Kidney capillary endothelial cell (primary cell): ENCODE measurements at places on chromosomes 2 and 18.

DNA sequence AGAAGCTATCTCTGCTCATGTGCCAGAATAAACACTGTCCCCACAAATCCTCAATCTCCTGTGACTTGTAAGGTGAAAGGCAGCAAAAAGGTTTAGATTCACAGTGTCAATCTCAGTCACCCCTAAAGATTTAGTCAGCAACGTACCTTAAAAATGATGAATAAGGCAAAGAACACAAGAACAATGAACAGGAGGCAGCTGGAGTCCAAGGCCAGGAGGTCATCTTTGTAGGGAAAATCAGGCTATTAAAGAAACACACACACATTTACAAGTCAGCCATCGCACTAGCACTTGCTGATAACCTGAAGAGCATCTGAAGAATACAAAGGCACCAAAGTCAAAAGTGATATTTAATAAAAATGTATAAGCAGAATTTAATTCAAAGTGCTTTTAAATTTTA lies 16.6 kb downstream of the LAPTM4A start:
- no peak for DNase-seq

GRCh38 chr2:3451169-3451568 lies 68.2 kb downstream of the ADI1 start:
- DNase-seq: no peak

GRCh38 chr2:216731465-216731864 lies 36.1 kb upstream of the IGFBP5 start:
- no peak for DNase-seq

GRCh38 chr2:45781464-45781811 lies 130.0 kb downstream of the PRKCE start:
- DNase-seq: no peak

- no peak for DNase-seq
Measured at GRCh38 chr2:178819147-178819875, 12.1 kb upstream of the TTN start.

DNA sequence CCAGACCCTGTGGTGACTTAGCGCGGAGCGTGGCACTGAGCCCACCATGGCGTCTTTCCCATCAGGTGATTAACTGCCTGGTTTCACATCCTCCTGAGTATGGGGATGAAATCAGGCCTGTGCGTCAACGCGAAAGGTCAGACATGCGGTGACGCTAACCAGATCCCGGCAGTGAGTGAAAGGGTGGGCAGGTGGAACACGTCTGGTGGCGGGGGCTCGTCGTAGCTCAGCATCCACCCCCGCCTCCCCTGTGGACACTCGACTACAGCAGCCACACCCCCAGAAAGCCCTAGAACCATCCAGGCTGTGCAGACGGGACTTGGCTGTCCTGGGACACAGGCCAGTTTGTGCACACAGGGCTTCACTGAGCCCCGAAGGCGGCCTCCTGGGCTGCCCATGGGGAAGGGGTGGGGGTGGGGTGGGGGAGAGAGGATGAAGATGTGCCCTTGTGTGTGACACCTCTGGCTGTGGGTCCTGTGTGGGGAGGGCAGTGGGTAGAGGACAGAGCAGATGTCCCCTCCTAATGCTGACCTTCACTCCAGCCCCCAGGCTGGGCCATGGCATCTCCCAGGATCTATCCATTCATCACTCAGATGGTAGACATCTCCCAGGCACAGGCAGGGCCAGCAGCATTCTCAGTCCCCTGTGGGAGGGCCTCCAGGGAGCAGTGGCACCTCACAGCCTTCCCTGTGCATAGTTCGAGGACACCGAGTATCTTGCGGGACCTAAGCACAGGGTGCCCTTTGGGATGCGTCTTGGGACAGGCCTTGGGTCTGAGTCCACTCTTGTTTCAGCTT lies 27.5 kb downstream of the RAMP1 start:
- DNase-seq: no peak

DNA sequence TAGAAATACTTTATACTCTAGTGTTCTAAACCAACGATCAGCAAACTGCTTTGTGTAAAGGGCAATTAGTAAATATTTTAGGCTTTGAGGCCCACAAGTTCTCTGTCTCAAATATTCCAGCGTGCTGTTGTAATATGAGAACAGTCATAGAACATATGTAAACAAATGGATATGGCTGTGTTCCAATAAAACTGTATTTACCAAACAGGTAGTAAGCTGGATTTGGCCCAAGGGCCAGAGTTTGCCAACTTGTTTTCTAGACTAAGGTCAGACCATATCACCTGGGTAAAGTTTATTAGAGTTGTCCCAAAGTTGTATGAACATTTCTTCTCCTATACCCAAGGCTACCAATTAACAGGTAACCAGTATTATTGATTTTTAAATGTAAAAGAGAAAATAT lies 303.2 kb upstream of the MC4R start:
- DNase-seq: no peak

GRCh38 chr2:64745562-64745961 lies 91.8 kb upstream of the SERTAD2 start:
- no peak for DNase-seq

DNA sequence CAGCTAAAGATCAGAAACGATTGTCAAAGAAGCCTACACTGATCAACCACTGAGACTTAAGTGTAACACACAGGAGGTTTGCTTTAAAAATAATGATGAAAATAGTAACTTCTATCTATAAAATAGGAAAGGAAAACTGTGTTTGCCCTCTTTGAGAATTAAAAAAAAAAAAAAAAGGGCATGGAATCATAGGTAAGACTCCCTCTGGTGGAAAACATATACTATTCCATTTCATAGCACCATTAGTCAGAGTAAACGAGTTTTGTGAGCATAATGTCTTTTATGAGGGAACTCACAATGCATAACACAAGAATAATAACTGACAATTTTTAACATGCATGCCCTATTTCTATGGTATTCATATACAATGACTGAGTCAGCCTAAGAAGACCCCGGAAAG lies 36.3 kb downstream of the SLC35F5 start:
- peak; percentile 13 for DNase-seq

DNA sequence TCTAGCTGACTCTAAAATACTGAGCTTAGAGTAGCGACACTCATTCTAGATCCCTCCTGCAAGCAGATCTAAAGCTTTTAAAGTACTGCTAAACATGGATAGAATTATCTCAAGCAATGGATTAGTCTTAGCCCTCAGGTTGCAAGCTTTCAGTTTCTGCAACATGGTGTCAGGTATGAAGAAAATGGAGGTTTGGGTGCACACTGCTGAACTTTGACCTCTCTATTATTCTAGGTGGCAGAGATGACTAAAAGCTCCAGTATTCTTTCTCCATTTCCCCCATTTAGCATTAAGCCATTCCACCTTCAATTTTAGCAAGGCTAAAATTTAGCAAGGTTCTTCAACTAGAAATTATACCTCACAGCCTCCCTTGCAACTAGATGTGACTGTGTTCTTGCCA lies 117.0 kb downstream of the CACNB4 start:
- no peak for DNase-seq

DNA sequence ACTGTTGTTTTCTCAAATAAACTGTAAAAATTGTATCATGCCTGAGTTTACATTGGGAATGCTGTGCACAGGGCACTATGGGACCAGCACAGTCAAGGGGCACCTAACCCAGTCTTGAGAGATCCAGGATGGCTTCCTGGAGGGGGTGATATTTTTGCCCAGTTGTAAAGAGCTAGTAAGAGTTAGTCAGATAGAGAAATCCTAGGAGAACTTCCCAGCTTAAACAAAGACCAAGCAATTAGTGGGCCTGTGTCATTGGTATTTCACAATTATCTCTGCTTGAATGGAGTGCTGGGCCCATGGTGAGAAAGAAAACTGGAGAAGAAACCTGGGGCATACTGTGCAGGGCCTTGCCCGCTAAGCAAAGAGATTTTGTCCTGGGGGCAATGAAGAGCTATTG lies 12.2 kb downstream of the XDH start:
- no peak for DNase-seq

GRCh38 chr2:20600756-20601325 lies 50.1 kb downstream of the HS1BP3 start:
- no peak for DNase-seq

DNA sequence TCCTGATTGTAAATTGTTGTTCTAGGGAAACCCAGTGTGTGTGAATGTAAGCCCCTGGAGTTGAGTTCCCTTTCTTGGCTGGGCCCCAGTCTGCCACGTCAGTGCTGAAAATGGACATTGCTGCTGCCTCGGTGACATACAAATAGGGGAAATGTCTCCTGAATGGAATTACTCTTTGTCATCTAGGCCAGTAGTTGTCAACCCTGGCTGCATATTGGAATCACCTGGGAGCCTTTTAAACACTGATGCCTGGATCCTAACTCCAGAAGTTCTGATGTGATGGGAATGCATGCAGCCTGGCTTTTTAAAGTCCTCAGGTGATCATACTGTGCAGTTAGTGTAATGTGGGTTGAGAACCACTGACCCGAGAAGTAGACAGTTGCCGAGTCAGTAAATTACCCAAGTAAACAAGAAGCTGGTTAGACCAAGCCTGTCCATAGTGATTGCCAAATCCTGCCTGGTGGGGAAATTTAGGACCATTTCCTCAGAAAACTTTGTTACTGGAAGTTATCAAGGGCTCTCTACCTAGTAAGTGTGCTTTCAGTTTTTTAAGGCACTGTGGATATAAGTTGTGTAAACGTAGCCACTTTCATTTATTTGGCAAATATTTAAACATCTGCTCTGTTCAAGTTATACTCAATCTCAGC lies 27.6 kb upstream of the IL1R1 start:
- no peak for DNase-seq

DNA sequence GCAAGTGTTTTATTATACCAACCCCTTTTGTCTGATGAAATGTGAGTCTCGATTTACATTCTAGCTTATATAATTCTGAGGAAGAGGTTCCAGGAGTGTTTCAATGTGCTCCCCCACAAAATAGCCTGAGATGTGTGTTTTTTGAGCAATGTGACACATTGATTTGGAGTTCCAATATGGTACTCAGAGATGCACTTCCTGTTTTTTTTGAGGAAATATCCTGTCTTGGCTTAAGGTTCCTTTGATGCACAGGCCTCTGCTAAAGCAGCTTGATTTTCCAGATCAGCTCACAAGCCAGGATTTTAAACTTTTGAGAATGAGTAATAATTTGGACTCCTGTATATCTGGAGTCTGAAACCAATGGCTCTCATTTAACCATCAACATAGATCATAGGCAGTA lies 221.4 kb downstream of the ACTR3 start:
- DNase-seq: no peak

DNA sequence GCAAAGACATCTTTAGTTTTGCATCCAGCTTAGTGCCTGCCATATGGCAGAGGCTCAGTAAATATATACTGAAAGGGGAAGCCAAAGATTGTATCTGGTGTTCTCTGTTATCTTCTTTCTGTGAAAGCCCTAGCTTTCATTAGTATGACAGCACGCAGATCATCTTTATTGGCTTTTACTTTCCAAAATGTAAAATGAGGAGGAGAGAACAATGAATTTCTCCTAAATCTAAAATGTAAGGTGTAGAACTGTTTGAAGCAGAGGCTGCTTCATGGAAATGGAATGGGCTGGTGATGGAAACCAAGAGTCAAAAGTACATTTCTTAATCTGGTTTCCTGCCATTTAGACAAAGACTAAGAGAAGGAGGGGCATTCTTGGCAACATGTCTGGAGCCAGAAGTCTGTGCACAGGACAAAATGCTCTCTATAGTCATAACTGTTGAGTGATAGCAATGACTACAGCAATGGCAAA lies 1029.9 kb upstream of the PIK3C3 start:
- no peak for DNase-seq

DNA sequence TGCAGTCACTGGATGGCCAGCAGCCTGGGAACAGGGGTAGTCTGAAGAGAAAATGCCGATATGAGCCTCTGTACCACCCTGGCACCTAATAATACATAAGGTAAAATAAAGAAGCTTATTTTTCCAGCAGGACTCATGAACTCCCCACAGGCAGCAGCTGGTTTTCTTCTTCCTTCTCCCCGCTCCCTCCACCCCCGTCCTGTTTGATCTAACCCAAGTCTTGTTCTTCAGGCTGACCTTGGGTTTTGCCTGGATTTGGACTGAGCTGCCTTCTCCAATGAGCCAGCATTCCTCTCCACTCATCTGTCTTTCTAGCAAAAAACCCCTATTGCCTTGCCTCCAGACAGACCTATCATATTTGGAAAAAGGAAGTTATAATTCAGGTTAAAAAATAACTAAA lies 111.8 kb downstream of the CELF4 start:
- no peak for DNase-seq

- DNase-seq: no peak
Measured at GRCh38 chr2:233061591-233062450, 1.7 kb downstream of the INPP5D start.

GRCh38 chr18:75339936-75340605 lies 87.4 kb downstream of the SMIM21 start:
- DNase-seq: no peak

GRCh38 chr2:128594953-128595677 lies 276.4 kb upstream of the HS6ST1 start:
- DNase-seq: no peak

DNA sequence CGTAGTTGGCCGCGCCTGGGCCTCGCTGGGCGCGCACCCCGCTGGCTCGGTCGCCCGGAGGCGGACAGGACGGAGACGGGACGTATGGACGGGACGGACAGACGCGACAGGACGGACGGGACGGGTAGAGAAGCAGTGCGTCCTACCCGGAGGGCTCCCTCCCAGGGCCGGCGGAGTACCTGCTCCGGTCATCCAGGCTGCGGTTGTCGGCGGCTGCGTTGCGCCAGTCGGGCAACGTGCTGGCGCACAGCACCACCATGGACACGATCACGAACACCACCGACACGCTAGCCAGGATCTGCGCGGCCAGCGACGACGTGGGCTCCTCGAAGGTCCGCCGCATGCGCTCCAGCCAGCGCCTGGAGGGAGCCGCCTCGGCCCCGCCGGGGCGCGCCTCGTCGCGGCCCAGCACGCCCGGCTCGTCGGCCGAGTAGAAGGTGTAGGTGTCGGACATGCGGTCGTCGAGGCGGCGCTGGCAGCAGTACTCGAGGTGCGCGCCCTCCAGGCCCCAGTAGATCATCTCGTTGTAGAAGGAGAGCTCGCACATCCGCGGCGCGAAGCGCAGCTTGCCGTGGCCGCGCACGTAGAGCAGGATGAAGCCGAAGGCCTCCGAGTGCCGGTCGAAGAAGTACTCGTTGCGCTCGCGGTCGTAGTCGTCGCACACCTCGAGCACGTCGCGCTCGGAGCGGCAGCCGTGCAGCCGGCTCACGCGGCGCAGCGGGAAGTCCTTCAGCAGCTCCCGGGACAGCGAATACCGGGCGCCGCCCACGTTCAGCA lies 903 bp downstream of the KCNG3 start:
- DNase-seq: no peak

- DNase-seq: peak; percentile 66
Measured at GRCh38 chr2:17309741-17310339, 208.4 kb downstream of the RAD51AP2 start.
